NCI-H345 (cell line): ENCODE measurements at places on chromosomes 3 and 15.

DNA sequence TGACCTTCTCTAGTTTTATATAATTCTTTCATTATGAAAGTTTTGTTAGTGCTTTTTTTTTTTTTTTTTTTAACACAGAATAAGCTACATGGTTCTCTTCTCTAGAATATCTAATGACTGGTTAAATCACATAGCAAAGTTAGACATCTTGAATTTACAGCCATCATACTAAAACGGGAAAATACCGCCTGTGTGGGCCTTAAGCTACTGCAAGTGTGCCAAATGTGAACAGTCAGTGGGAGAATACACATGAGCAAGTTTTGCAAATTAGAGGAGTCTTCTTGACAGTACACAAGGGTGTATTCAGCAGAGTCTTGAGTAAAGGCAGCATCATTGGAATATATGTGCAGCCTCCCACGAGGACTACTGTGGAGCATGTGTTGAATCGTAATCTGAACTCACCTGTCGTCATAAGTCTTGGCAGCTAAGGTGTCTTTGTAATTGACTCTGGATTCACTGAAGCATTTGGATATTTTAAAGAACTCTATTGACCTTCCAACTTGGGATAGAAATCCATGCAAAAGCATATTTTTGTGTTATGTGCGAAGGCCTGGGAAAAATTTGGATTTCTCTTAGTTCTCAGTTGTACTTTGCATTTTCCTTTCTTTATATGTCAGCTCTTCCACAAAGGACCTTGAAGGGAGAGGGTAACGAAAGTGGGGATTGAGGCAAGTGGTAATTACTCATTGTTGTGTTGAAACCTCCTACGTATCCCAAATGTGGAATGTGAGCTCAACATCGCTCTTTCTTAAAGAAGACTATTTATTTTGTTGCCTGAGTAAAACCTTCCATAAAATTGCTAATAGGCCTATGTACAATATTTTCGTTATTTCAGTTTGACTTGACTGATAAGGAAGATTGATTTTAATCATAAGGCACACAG, 117.4 kb downstream of the ATG7 start:
- no peak for DNase-seq

GRCh38 chr3:9064251-9064650, 101.0 kb upstream of the RAD18 start:
- no peak for DNase-seq

DNA sequence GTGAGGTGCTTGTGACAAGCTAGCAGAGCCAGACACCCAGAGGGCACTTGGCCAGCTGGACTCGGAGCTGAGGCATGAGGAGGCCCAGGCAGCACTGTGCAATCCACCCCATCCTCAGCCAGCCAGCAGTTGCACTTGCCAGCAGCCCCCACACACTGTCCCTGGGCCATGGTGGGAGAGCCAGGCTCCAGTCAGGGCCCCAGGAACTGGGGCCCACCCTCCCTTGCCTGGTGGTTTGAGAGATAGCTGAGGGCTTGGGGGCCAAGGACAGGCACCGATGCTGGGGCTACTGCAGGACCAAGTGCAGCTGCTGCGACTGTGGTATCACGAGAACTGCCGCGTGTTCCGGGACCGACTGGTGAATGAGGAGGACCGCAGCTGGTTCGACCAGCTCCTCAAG, 63.5 kb downstream of the DNAH1 start:
- DNase-seq = no peak

DNA sequence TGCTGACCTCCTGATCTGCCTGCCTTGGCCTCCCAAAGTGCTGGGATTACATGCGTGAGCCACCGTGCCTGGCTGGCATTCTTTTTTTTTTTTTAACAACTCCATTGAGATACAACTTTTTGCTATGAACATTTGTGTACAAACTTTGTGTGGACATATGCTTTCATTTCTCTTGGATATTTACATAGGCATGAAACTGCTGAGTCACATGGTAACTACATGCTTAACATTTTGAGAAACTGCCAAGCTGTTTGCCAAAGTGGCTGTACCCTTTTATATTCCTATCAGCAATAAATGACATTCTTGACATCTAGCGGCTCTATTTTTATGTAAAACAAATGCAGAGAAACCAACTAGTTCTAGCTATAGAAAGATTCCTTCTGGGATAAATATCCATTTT, 8.7 kb upstream of the YEATS2 start:
- DNase-seq = peak; percentile 22

DNA sequence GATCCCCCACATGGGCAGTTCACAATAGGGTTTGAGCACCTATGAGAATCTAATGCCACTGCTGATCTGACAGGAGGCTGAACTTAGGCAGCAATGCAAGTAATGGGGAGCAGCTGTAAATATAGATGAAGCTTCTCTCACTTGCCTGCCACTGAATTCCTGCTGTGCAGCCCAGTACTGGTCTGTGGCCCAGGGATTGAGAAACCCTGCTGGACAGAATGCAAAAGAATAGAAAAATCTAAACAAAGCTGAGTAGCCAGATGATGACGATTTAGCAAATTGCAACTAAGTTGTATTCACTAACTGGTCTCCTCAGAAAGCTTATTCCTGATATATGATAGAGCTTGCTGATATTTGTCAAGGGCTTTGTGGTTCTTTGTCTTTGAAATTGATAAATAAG, 34.3 kb upstream of the APH1B start:
- no peak for DNase-seq

- DNase-seq = no peak
Measured at GRCh38 chr15:61811952-61812351, 248.3 kb downstream of the VPS13C start.

GRCh38 chr3:55441499-55441898, 45.6 kb downstream of the WNT5A start:
- no peak for DNase-seq

- no peak for DNase-seq
Measured at GRCh38 chr3:48826451-48826850, 21.2 kb downstream of the PRKAR2A start.

- DNase-seq = no peak
Measured at GRCh38 chr15:69060041-69060481, 45.6 kb downstream of the NOX5 start.

DNA sequence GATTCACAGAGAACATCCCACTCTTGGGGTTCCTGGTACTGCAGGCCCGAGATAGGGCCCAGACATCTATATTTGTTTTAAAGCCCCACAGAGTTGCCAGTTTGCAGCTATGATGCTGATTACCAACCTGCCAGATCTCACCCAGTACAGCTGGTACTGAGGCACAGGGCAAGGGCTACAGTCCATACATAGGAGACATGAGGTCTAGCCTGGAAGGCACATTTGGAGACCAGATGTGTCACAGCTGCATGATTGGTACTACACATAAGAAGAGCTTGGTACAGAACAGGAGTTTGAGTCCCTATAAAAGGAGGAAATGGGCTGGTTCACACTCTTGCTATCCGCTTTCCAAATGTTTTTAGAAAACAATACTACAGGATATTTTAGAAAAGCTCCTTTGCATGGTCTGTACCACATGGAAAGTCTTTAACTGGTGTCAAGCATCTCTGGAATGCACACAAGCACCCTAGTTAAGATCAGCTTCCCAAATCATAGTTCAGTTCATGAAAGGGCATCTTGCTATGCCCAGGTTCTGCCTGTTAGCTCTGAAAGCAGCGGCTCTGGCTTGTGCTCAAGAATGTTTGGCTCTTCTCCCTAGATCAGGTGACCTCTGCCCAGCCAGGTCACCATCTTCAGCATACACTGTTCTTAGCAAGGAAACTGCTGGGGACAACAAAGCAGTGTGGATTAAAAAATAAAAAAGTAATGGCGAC, 20.6 kb downstream of the MTMR14 start:
- no peak for DNase-seq

GRCh38 chr3:188337232-188337631, 183.3 kb downstream of the LPP start:
- DNase-seq = no peak

DNA sequence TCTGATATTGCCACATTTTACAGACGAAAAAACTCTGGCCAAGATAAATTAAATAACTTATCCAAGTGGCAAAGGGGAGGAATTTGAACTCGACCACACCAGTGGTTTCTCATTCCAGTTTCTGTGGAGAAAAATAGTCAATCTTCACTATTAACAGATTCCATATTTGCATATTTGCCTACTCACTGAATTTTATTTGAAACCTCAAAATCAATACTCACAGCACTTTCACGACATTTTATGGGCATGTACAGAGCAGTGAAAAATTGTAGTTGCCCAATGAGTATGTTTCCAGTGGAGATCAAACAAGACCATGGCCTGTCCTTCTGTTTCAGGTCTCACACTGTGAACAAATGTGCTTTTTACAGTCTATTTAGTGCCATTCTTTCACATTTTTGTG, 374.3 kb downstream of the MAGI1 start:
- no peak for DNase-seq

GRCh38 chr15:90407871-90408317, 19.9 kb downstream of the IQGAP1 start:
- no peak for DNase-seq

- peak; percentile 56 for DNase-seq
Measured at GRCh38 chr3:16148783-16149182, 25.7 kb upstream of the GALNT15 start.

- no peak for DNase-seq
Measured at GRCh38 chr3:128123156-128123537, 465 bp downstream of the RUVBL1 start.
